ENCODE measurements at places on chromosomes 13 and 19. TPM values are rescaled to one million over a fixed set of nuclear protein-coding genes. Genes with fewer than 3 reads are reported as not detected.

The CCDC194 gene
- not detected for total RNA-seq

The ZNF90 gene
- total RNA-seq: 15.3 TPM

The ERFL gene
- not detected for total RNA-seq

The PGLYRP1 gene
- total RNA-seq: not detected

The DLL3 gene
- not detected for total RNA-seq

The IFNL1 gene
- total RNA-seq: not detected

The C1QTNF9B gene
- total RNA-seq: not detected

The STK24 gene
- total RNA-seq: 102 TPM

DNA sequence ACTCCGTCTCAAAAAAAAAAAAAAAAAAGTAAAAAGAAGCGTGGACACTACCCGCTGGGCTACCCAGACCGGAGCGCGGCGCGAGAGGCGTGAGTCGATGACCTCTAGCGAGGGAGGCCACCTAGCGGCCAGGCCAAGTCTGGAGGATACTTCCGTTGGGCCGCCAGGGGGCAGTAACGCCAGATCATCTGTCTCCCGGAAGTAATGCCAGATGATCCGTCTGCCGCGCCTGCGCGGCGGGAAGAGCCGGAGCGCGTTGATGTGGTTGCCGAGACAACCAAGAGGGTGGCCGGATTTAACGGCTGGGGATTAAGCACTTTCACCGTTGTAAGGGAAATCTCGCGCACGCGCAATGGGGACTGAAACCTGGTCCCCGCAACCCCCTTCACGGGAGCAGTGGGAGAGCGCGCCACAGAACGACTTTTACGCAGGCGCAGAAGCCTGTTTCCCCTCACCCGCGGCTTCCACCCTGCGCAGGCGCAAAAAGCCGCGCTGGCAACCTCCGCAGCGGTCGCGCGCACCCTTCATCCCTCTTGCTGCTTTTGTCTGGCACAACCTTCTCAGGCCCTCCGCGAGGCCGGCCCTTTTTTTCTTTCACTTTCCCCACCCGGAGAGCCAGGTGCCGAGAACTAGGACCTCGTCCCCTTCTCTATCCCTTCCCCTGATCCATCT lies 1.0 kb upstream of the U2AF2 start:
- peak overlapping the region; percentile 76 for H3K4me3 ChIP-seq
- no peaks in the 10 kb centered on the region for H3K27me3 ChIP-seq
- H3K4me1 ChIP-seq: peaks cover 42% of the 10 kb centered on the region
- peak overlapping the region; percentile 94 for H3K27ac ChIP-seq
- DNase-seq: peak; percentile 99

DNA sequence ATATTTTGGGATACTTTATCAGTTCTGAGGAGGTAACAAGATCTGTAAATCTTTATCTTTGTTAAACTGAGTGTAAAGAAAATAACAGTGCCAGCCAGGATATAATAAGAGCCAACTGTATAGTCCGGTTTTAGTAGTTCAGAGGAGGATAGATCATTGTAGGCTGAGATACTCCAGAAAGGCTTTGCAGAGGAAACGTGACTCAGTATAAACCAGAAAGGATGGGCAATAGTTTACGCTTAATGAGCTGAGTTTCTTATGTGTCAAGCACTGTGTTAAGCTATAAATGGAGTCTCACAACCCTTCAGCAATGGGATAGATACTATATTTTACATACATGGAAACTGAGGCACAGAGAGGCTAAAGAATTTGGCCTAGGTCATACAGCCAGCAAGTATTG lies 3.8 kb downstream of the RFXAP start:
- H3K4me3 ChIP-seq: no peak overlapping the region
- no peak overlapping the region for H3K27ac ChIP-seq
- H3K4me1 ChIP-seq: peaks cover 8% of the 10 kb centered on the region
- no peaks in the 10 kb centered on the region for H3K27me3 ChIP-seq
- no peaks in the 10 kb centered on the region for H3K36me3 ChIP-seq

DNA sequence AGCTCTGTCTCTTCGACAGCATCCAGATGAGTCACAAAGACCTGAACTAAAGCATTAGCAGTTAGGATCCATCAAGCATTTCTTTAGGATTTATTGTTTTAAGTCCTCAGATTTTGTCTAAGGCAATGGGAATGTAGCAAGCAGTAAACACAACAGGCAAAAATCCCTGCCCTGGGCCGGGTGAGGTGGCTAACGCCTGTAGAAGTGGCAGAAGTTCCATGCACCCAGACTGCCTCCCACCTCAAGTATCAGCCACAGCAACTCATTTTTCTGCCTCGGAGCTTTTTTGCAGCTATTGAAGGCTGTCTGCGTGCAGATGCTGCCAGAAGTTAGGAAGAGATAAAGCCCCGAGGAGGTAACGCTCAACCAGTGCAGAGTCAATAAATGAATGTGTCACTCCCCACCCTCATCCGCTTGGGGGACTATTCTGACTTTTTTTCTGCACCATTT lies 47.1 kb upstream of the MRI1 start:
- no peak overlapping the region for H3K4me3 ChIP-seq
- no peaks in the 10 kb centered on the region for H3K4me1 ChIP-seq
- DNase-seq: no peak

GRCh38 chr13:114097212-114097892 lies 35.1 kb downstream of the RASA3 start:
- H3K27me3 ChIP-seq: no peaks in the 10 kb centered on the region
- no peak overlapping the region for H3K27ac ChIP-seq
- DNase-seq: no peak

DNA sequence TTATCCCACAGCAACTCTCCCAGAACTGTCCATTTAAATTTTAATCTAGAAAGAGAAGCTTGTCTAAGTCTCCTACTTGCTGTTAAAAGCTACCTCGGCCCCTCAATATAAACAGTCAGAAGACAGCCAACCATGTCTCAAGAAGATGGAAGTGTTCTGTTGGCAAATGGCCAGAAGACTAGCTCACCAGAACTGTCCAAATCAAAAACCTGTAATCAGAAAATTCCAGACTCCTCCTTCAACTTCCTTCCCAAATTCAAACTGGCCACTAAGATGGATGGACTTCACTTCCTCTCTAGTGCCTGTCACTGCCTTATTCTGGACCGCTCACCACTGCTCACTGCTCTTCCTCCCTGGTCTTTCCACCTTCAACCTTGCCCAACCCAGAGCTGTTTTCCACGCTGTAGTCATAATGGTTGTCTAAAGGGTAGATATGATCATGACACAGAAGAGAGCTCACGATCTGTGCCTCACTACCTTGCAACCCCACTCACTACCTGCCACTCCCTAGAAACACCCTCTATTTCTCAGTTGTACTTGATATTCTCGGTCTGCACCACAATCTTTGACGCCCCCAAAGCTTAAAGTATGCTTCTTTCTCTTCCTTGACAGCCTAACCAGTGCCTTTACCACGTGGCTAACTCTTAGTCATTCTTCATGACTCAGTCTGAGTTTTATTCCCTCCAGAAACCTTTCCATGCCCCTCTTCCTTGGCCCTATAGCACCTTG lies 9.2 kb downstream of the FGF14 start:
- H3K4me1 ChIP-seq: peaks cover 10% of the 10 kb centered on the region
- DNase-seq: no peak
- H3K27ac ChIP-seq: no peak overlapping the region
- no peak overlapping the region for H3K4me3 ChIP-seq
- H3K36me3 ChIP-seq: no peaks in the 10 kb centered on the region
- H3K27me3 ChIP-seq: no peaks in the 10 kb centered on the region

GRCh38 chr13:32791545-32792172 lies 205.4 kb downstream of the PDS5B start:
- no peaks in the 10 kb centered on the region for H3K27me3 ChIP-seq
- H3K4me1 ChIP-seq: no peaks in the 10 kb centered on the region
- H3K4me3 ChIP-seq: no peak overlapping the region
- no peak overlapping the region for H3K27ac ChIP-seq
- no peak for DNase-seq

DNA sequence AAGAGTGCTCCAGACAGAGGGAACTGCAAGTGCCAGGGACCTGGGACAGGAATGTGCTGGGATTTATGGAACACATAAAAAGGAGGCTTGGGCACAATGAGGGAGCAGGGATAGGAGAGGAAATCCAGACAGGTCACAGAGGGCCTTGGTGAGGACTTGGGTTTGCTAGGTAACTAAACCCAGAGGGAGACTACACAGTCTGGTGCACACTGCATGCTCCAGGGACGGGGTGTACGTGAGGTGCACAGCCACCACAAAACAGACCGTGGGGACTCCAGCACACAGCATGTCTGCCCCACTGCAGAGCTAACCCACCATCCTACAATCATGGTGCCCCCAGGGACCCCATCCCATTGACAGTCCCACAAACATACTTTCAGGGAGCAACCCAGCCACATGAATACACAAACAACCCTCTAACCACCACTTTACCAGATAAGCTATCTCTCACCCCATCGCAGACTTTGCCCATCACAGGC lies 5.5 kb upstream of the ZFP36 start:
- DNase-seq: no peak
- no peak overlapping the region for H3K4me3 ChIP-seq
- H3K27ac ChIP-seq: peak overlapping the region; percentile 100
- no peaks in the 10 kb centered on the region for H3K36me3 ChIP-seq
- H3K27me3 ChIP-seq: no peaks in the 10 kb centered on the region

DNA sequence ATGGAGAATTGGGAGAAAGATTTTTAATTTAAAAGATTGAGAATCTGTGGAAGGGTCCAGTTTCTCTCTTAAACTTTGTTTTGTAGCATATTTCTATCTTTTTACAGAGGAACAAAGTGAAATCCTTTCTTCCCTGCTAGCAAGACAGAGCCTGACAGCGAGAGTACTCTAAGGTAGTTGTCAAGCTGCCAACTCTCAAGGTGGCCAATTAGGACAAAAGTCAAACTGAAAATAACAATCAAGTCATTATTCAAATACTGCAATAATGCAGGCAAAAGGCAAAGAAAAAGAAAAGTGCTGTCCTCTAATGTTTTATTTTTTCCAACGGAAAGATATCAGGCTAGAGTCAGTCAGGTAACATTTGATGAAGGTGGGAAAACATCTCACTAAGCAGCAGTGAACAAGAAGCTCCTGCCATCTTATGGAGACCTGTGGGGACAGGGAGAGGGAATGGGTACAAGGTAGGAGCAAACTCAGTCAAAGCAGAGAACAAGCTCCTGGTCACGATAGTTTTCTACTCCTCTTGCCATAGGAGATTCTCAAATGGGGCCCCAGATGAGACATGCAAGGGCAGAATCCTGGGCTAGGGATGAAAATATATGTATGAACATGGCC lies 801.9 kb upstream of the SLITRK1 start:
- no peak overlapping the region for H3K27ac ChIP-seq
- peak; percentile 54 for DNase-seq

DNA sequence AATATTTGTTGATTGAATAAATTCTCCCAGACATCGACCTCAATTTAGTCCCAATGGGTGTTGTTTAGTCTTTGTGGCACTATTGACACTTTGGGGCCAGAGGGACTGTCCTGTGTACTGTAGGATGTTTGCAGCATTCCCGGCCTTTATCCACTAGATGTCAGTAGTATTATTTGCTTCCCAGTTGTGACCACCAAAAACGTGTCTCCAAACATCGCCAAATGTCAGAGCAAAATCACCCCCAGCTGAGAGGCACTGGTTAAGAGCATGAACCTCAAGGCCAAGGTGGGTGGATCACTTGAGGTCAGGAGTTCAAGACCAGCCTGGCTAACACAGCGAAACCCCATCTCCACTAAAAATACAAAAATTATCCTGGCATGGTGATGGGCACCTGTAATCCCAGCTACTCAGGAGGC lies 15.4 kb downstream of the NLRP12 start:
- DNase-seq: no peak
- H3K27me3 ChIP-seq: no peaks in the 10 kb centered on the region
- no peak overlapping the region for H3K4me3 ChIP-seq

GRCh38 chr19:2353159-2353886 lies 6.7 kb upstream of the TMPRSS9 start:
- no peaks in the 10 kb centered on the region for H3K27me3 ChIP-seq
- peaks cover 10% of the 10 kb centered on the region for H3K36me3 ChIP-seq
- H3K4me1 ChIP-seq: no peaks in the 10 kb centered on the region
- no peak overlapping the region for H3K4me3 ChIP-seq

DNA sequence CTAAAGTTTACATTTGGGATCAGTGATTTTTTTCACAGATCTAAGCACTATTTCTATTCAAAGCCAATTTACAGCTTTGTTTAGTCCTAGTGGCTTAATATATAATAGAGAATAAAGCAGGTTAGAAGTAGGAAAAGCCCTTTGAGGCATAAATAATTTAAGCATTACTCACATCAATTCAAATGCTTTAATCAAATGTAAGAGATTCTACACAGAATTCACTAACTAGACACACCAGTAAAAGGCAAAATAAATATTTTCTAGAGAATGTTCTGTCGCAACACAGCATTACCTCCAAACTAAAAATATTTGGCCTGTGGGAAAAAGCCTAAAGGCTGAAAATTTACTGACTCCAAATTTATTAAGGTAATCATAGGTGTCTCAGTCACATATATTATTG lies 31.3 kb downstream of the KCTD12 start:
- H3K36me3 ChIP-seq: no peaks in the 10 kb centered on the region
- no peak overlapping the region for H3K27ac ChIP-seq
- no peak overlapping the region for H3K4me3 ChIP-seq
- no peaks in the 10 kb centered on the region for H3K4me1 ChIP-seq

DNA sequence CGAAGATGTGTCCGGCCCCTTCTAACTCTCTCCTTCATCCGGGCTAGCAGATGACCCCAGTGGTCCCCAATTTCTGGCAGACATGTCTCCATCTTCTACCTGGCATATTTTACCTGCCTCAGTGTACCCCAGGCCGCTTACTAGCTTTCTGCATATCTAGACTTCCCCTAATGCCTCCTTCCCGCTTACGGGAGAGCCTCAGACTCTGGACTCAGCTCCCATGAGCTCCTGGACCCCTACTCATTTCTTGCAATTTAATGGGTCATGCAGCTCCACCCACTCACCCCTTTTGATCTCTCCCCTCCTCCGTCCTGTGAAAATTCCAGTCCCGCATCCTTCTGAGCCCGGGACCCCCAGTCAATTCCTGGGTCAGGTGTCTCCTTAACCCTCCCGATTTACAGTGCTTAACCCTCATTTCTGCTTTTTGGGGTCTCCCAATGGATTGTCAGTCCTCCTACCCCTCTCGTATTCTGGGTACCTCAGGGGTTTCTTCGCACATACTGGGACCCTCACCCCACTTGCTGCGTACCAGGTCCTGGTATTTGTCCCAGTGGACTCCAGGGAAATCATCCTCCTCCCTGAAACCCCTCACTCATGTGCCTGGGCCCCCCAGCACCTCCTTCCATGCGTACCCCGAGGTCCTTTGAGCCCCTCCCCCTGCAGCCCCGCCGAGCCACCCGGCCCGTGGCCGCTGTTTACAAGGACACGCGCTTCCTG lies 500 bp upstream of the JUNB start:
- H3K36me3 ChIP-seq: no peaks in the 10 kb centered on the region
- H3K4me3 ChIP-seq: peak overlapping the region; percentile 90
- peak overlapping the region; percentile 99 for H3K27ac ChIP-seq
- H3K27me3 ChIP-seq: no peaks in the 10 kb centered on the region
- no peak for DNase-seq
